ENCODE measurements at places on chromosomes 6 and 20.

DNA sequence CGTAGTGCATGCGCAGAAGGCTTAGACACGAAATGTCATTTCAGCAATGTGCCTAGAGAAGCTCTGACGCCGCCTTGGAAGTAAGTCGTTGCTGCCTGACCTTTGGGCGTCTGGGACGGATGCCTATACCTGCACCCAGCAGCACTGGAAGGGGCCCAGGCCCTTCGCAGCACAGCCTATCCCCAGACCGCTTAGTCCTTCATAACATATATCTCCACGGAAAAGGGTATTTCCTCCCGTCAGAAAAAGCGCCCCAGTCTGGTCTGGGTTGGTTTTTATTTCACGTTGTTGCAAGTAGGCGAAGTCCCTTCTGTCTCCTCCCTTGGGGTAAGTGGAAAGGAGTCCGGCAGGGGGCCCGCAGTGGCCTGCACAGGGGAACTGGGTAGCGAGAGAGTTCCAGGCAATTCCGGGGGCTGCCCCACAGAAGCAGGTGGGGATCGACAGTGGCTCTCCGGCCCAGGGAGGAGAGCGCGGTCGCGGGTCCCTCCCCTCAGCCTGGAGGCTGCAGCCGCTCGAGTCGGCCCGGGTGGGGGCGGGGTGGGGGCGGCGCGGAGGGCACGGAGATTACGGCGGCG, 559 bp upstream of the EYA4 start:
- no peak for DNase-seq

DNA sequence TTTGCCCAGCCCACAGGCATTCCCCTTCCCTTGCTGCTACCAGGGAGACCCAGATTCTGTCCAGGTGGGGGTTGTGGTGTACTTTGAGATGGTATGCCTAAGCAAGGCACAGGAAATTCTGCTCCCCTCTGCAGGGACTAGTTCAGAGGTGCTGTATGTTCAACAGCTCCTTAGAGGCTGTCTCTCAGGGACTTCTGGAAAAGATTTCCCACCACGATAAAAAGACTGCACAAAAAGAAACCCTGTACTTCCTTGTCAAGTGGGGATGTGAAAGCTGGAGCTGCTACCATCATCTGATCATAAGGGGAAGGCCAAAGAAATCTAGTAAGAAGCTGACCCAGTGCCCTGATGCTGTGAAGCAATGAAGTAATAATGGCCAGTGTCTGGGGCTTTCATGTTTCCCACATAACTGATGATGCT, 51.5 kb upstream of the SMIM29 start:
- no peak for DNase-seq

DNA sequence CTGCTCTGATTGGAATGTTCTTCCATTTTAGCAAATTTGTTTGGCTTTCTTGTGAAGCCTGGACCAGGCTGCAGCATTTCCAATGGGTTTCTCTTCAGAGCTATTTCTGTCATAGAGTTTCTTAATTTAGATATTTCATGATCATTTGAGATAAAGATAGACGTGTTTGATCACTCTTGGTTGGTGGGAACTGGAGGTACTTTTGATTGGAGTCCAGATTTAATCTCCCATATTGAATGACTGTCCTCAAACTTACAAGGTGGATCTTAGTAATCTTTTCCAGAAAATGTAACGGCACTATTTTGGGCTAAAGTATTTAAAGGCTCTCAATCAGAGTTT, 29.2 kb downstream of the RNF144B start:
- no peak for DNase-seq

GRCh38 chr6:149331871-149332270, 14.4 kb downstream of the TAB2 start:
- no peak for DNase-seq

GRCh38 chr20:7608250-7608649, 332.0 kb downstream of the HAO1 start:
- no peak for DNase-seq

- DNase-seq = no peak
Observed at GRCh38 chr6:124463271-124463670, 499.0 kb upstream of the RNF217 start.

- no peak for DNase-seq
Observed at GRCh38 chr6:7419065-7419464, 29.5 kb downstream of the RIOK1 start.
